ELR (cell line): ENCODE measurements at places on chromosomes 2 and 18.
A peak's percentile ranks its signal among the peaks of the same experiment; 100 is the strongest.

- DNase-seq: peak; percentile 80
Measured at GRCh38 chr2:54558188-54559005, 102.3 kb downstream of the SPTBN1 start.

DNA sequence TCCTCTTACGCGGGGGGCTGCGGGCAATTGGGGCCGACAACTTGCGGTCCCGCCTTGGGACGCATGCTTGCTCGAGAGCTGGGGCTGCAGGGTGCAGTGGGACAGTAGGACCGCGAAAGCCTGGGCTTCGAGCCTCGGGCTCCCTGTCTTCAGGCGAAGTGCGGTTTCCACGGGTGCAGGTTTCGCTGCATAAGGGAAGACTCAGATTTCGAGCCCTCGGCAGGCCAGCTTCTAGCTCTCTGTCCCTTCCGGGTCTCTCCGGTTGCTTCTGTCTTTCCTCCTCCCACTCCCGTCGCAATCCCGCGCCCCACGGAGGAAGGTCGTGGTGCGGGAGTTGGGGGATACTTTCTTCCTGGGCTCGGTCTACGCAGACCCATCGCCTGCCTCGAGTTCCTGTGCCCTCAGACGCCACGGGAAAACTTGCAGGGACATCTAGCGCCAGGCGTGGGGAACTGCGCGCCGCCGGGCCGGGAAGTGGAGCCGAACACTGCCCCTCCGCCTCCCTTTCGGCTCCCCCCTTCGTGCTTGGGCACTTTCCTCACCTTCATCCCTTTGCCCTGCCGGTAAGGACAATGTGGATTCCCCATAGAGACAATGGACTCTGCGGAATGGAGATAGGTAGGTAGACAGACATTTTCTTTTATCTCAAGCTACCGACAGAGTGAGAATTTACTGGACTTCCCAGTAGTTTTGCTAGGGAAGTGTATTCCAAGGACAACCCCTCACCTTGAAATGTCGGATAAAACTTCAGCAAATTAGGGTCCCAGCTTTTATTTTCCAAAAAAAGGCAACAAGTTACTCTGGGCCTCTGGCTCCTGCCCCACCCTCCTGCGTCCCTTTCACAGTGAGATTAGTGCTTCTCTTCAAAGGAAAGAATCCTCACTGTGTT is 4.2 kb upstream of the HOXD13 start:
- peak; percentile 63 for DNase-seq

- DNase-seq: no peak
Measured at GRCh38 chr2:226312155-226312554, 487.5 kb downstream of the IRS1 start.

GRCh38 chr2:64779117-64779690 is 125.5 kb upstream of the SERTAD2 start:
- peak; percentile 92 for DNase-seq

DNA sequence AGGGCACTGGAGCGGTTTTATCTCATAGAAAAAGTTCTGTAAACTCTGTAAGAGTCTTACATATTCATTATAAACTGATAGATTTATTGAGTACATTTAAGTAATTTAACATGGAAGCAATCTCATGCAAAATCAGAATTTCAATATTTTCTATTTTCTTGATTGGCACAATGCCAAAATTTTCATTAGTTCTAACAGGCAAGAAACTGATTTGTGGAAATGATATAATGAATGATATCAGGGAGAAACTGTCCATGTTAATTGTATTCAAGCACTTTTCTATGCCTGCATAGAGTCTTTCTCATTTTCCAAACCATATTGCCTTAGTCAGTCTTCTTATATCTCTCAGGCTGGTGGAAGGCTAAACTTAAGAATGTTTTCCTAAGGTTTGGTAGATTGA is 23.0 kb upstream of the SPAG16 start:
- no peak for DNase-seq

GRCh38 chr18:12008181-12008767 is 27.0 kb downstream of the IMPA2 start:
- DNase-seq: no peak

GRCh38 chr18:41939326-41939725 is 15.7 kb upstream of the PIK3C3 start:
- peak; percentile 53 for DNase-seq
